Renal pelvis (tissue), 12 donors: ENCODE measurements at places on chromosomes 4 and X.

DNA sequence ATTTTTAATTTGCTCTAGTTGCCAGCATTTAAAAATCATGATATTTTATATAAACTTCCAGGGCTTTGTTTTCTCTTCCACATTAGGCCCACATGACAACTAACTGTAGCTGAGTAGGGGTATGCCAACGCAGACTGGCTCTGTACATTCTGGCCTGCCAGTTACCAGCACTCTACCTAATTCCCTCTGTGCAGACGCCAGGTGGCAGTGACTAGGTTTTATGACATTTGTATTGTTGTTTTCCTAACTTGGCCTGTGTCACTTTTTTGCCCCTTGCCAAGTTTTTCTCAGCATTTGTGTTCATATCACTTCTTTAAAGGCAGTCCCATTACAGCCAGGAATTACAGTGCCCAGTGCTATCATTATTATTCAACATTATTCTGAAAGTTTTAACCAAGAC, 347.5 kb downstream of the NKX6-1 start:
- no peak for DNase-seq

DNA sequence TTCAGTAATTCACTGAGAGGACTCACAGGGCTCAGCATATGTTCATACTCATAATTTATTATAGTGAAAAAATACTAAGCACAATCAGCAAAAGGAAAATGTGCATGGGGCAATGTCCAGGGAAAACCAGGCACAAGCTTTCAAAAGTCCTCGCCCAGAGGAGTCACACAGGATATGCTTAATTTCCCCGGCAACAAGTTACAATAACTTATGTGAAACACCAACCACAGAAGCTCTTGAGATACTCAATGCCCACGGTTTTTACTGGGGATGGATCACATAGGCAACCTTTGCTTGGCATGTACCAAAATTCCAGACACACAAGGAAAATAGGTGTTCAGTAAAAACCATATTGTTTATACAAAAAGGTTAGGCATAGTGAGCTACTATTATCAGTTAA, 38.5 kb upstream of the STPG2 start:
- DNase-seq = no peak

- no peak for DNase-seq
Observed at GRCh38 chrX:149819371-149819770, 37.6 kb downstream of the MAGEA9 start.

DNA sequence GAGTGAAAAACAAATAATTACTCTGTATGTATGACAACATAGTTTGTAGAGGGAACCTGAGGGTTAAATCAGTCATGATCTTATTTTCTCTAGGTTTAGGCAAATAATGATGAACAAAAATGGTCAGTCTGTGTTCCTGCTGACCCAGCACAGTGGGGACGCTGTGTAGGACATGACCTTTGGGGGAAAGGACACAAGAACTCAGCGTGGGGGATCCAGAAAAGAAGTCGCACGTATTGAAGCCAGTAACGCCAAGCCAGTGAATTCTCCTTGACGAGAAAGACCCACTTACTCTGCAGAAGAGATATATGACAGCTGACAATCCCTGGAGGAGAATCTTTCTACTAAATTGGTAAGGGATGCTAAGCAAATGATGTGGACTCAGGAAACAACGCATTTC, 36.6 kb downstream of the HELT start:
- DNase-seq = no peak
